ENCODE measurements at places on chromosomes 12 and 14. TPM values are rescaled to one million over a fixed set of nuclear protein-coding genes. Genes with fewer than 3 reads are reported as not detected.

- no peak overlapping the region for H3K27ac ChIP-seq
- no peaks in the 10 kb centered on the region for H3K36me3 ChIP-seq
- DNase-seq, result no peak
- no peaks in the 10 kb centered on the region for H3K4me1 ChIP-seq
- no peaks in the 10 kb centered on the region for H3K27me3 ChIP-seq
These were observed 207.8 kb downstream of the PAWR start for GRCh38 chr12:79482921-79483320.

GRCh38 chr12:79058342-79058741 is 193.8 kb downstream of the SYT1 start:
- no peaks in the 10 kb centered on the region for H3K27me3 ChIP-seq
- no peak for DNase-seq
- H3K27ac ChIP-seq, result no peak overlapping the region
- no peak overlapping the region for H3K4me3 ChIP-seq

CRIP1 gene
- 463 TPM for total RNA-seq

SLC5A8 gene
- not detected for total RNA-seq

Data from CD8-positive, alpha-beta memory T cell (primary cell).